ENCODE measurements at places on chromosomes 6 and 20. TPM values are rescaled to one million over a fixed set of nuclear protein-coding genes. Genes with fewer than 3 reads are reported as not detected.

GRCh38 chr6:157215717-157216116 lies 107.6 kb downstream of the TMEM242 start:
- DNase-seq, result no peak

DNA sequence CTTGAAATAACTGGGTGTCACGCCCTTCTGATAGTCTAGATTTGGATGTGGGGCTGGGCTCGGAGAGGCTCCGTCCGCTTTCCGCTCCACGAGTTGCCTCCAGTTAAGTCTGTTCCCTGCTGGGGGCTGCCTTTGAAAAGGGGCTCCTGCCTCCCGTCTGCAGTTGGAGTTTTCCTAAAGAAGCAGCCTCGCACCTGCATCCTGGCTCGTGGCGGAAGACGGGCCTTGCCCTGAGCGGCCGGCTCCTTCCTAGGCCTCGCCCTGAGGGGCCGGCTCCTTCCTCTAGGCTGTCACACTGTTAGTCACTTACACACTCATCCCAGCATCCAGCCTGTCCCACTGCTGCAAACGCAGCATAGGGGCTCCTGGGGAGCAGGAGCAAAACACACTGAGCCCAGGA lies 74.4 kb downstream of the SMOC2 start:
- DNase-seq, result no peak

DNA sequence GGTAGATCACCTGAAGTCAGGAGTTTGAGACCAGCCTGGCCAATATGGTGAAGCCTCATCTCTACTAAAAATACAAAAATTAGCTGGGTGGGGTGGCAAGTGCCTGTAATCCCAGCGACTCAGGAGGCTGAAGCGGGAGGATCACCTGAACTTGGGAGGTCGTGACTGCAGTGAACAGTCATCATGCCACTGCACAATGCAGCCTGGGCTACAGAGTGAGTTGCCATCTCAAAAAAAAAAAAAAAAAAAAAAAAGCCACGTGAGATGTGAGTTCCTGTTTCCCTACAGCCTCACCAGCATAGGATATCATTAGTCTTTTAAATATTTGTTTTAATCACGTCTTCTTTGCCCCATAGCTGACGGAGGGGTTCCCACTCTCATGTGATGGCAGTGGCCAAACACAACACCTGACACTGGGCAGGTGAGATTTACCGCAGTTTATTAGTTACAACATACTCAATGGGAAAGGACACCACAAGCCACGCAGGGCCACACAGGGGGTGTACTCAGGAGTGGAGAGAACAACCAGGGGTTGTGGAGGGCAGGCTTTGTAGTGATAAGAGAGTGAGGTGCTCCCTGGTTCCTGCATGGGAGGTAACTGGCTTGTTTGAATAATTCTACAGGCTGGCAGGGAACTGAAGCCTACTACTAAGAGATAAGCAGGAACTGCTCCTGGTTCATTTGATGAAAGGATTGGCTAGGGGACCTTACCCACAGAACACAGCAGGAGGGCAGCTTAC lies 4.6 kb upstream of the LZTS3 start:
- DNase-seq, result no peak

DNA sequence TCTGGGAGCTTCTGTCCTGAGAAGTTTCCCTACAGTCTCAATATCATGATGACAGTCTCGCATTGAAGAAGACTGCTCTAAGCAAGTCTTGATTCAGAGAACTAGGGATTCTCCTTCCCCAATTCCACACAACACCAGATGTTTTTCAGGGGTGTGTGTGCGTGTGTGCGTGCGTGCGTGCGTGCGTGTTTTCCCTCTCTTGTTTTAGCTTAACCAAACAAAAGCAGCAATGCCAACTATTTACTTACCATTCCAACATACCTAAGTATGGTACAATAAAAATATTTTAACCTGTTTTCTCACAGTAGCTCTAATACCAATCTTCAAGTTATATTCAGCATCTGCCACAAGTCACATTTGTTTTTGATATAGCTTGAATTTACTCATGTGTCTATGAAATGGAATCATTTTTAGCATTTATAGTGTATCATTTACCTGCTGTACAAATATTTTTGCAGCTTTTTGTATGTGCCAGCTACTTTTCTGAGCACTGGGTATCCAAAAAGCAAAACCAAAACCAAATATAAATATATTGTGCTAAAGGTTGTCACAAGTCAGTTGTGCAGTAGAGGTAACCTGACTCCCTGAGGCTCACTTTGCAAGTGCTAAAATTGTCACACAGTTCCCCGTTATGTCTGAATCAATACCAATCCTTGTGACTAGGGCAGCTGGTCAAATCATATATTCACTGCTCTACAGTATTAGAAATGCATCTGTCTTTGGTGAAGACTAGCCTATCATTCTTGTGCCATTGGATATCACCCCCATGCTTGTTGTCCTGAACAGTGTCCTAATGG lies 21.7 kb upstream of the MYLIP start:
- DNase-seq, result no peak

DNA sequence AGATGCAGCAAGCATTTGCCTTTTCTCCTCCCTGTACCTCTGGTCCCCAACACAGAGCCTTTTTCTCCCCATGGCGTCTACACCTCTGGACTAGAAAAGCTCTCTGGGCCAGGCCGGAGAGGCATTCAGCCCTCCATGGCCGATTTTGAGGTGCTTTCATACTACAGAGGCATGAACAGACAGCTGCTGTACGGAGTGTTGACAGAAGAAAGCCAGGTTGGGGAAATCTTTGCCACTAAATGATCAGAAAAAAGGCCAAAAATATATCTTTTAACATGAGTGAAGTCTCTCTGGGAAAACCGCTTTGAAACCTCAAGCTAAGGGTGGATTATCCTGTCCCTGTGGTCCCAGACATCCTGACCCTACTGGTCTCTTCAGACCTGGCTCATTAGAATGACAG lies 94.0 kb downstream of the TMEM170B start:
- no peak for DNase-seq

- DNase-seq, result no peak
Measured at GRCh38 chr6:106529438-106529837, 99.9 kb downstream of the RTN4IP1 start.

DNA sequence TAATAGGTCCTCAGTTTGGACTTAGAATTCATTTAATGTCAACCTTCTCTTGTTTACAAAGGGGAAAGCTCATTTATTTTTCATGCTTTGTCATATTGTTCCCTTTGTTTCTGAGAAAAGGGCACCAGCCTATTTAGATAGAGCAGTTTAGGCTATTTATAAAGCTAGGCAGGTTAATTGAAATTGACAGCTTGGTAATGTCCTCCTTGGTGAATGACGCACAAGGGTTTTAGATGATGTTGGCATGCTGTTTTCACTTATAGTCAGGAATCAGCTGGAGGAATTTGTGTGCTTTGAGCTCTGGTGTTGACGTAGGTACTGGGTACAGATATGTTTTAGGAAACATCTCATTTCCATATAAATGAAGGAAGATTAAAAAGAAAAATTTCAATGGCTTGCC lies 45.2 kb downstream of the BCKDHB start:
- DNase-seq, result no peak

GRCh38 chr20:60050193-60050947 lies 92.1 kb downstream of the CDH26 start:
- DNase-seq, result no peak

GRCh38 chr6:116049321-116049720 lies 11.4 kb downstream of the FRK start:
- DNase-seq, result no peak

- DNase-seq, result no peak
Measured at GRCh38 chr6:112743323-112743722, 396.2 kb downstream of the RFPL4B start.

DNA sequence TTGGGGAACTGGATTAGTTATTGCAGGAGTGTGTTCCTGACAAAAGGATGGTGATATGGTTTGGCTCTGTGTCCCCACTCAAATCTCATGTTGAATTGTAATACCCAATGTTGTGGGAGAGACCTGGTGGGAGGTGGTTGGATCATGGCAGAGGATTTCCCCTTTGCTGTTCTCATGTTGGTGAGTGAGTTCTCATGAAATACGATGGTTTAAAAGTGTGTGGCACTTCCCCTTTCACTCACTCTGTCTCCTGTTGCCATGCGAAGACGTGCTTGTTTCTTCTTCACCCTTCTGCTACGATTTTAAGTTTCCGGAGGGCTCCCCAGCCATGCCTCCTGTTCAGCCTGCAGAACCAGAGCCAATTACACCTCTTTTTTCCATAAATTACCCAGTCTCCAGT lies 16.2 kb upstream of the TREM1 start:
- DNase-seq, result no peak

DNA sequence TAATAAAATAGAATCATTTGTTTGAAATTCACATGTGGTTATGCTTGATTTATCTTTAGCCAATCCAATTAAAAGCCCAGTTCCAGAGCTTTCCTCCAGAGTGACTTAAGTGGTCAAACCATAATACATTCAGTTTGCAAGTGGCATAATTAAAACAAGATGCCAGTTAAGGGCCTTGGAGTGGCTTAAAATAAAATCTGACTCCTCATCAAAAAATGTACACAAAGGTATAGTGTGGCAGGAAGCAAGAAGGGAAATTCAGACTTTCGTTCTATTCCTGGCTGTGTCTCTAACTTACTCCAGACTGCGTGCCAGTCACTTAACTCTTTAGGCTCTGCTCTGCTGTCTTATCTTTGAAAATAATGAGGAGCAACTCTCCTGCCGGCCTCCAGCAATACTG lies 251.3 kb upstream of the PRND start:
- DNase-seq, result no peak

- DNase-seq, result no peak
Measured at GRCh38 chr6:52568320-52568719, 8.5 kb downstream of the TRAM2 start.

DNA sequence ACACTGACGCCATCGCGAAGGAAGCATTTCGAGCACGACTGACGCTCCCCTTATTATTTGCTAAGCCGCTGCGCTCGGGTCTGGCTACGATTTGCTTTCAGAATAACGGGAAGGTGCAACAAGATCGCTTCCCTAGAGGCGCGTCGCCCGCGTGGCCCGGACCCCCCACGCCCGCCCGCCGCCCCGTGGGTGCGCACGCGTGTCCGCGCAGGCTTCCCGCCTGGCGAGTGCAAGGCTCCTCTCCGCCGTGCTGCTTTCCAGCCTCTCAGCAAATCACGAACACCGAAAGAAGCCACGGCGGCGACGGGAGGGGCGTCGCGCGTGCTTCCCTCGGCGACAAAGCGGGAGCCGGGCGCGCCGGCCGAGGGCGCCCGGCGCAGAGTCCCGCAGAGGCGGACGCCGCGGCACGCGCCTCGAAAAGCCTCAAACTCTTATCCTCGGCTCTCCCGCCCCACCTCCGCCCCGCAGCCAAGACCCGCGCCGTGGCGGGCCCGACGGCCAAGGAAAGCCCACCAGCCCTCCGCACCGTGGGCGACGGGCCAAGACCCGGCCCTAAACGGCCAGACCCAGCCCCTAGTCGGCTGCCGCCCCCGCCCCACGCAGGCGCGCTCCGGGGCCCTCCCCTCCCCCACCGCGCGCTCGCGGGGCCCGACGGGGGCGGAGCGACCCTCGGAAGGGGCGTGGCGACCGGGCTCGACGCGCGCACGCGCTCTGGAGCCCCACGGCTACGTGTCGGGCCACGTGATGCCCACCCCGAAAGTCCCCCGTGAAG lies 987 bp upstream of the QKI start:
- peak; percentile 87 for DNase-seq

GRCh38 chr6:156791320-156791850 lies 14.2 kb downstream of the ARID1B start:
- DNase-seq, result no peak

DNA sequence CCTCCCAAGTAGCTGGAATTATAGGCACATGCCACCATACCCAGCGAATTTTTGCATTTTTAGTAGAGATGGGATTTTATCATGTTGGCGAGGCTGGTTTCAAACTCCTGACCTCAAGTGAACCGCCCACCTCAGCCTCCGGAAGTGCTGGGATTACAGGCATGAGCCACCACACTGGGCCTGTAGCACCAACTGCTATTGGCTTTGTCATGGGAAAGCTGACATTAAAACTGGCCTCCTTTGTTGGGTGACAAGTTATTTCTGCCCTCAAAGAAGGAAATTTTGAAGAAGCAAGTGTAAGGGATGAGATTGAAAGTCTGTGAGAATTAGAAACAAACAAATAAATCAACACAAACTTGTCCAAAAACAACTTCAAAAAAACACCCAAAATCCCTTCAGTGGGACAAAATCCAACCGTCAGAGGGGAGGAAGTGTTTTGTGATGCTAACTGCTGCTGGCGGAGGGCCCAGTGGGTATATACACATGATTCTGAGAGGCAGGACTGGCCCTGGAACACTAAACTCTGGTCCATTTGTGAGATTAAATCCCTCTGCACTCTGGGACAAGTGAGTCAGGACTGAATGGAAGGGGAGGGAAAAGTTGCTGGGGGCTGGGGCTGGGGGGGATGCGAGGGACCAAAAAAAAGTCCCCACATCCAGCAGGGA lies 87.5 kb upstream of the NAA20 start:
- no peak for DNase-seq

Gene ITPR3
- polyA plus RNA-seq, result 9.2 TPM

Gene ASIP
- 0.70 TPM for polyA plus RNA-seq

Gene DDO
- 0.60 TPM for polyA plus RNA-seq

Gene HDGFL1
- not detected for polyA plus RNA-seq

Gene TMC2
- 0.50 TPM for polyA plus RNA-seq

Gene BIRC7
- 0.37 TPM for polyA plus RNA-seq

Gene C4A
- 17.0 TPM for polyA plus RNA-seq

Gene ZNF341
- 3.0 TPM for polyA plus RNA-seq

All from left kidney (tissue), 8 donors.